ENCODE measurements at places on chromosomes 2 and 18. TPM values are rescaled to one million over a fixed set of nuclear protein-coding genes. Genes with fewer than 3 reads are reported as not detected.
A peak's percentile ranks its signal among the peaks of the same experiment; 100 is the strongest.

Gene TP53I3
- total RNA-seq = 8.7 TPM

Gene CCDC85A
- total RNA-seq = 5.8 TPM

Gene UGT1A4
- not detected for total RNA-seq

DNA sequence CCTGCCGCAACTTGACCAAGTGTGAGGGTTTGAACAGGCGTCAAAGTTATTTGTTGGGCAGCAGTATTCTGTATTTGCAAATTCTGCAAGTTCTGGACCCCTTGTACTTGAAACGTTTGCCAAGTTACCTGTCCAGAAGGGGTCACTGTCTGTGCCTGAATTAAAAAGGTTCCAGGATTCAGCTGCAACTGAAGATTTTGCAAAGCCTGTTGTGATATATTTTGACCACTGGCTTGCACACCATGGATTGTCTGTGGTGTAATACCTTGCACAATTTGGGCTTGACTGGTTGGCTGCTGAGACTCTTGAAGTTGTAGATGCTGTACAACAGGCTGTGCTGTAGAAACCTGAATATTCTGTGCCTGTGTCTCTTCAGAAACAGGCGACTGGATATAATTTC, 10.2 kb downstream of the SP3 start:
- no peak for DNase-seq

DNA sequence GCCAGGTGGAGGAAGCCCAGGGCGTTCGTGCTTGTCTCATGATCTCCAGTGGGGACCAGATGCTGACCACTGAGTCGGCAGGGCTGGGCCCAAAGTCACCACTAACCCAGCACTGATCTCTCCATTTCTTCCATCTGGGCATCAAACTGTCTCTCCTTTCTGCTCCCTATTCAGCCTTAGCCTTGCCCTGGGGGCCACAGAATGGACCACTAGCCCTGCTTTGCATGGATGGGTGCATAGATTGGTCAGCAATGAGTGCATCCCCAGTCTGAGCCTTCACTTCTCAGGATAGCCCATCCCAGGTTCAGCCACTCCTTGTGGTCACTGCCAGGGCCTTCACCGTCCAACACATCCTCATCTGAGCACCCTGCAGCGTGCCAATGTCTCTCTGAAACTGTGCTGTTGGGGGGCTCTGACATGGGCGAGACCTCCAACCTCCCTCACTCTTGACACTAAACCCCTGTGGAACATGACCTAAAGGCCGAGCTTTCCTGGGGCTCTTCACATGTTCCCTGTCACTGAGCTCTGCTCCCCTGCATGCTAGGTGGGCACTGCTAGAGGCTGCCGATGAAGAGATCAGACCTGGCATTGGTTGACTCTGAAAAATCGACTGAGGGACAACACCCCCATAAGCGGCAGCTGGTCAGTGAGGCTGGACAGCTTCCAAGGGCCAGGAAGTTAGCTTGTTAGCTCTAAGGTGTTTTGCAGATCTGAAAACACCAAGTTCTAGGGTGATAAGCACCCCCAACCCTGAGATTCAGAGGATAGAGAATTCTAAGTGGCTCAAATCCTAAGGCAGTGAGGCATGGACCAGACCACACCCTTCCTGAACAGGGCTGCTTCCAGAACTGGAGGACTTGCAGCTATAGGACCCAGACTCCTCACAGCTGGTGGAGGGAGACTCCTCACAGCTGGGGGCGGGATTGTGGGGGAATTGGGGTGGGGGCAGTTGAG, 61.7 kb downstream of the HS1BP3 start:
- no peak for DNase-seq

- no peak for DNase-seq
These were observed 199.4 kb downstream of the FSHR start for GRCh38 chr2:48954935-48955334.

- DNase-seq = peak; percentile 97
These were observed 1.6 kb upstream of the MYL12A start for GRCh38 chr18:3245853-3246634.

DNA sequence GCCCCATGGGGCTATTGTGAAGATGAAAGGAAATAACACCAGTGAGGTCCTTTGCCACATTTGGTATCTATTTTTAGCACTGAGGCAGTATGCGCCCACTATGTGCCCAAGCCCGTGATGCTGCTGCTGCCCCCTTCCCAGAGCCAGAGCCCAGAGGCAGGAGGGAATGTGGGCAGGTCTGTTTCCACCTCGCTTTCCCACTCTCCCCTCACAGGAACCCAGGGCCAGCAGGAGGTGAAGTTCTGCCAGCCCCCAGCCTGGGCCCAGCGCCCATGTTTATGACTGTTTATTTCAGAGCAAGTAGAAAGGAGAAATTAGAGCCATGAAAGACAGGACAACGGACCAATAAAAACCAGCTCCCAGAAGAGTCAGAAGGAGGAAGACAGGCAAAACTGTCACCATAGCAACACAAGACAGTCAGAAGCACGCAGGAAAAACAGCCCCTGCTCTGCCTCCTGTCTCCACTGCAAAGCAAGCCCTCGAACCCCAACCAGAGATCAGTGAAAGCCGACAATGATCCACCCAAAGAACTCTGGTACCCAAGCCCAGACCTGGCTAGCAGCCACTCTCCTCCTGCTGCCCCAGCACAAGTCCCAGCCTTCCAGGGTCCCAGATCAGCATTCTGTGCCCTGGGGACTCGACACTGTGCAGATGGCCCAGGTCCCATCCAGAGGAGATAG, 1.4 kb downstream of the CYRIA start:
- DNase-seq = peak; percentile 91

GRCh38 chr2:109129356-109129920, 433 bp downstream of the SH3RF3 start:
- DNase-seq = no peak

- no peak for DNase-seq
These were observed 62.6 kb upstream of the HS6ST1 start for GRCh38 chr2:128380961-128381938.

GRCh38 chr2:70626254-70626990, 72.8 kb upstream of the TGFA start:
- no peak for DNase-seq

GRCh38 chr2:159052157-159052601, 83.7 kb downstream of the TANC1 start:
- no peak for DNase-seq

GRCh38 chr2:9570182-9571060, 14.8 kb upstream of the ADAM17 start:
- DNase-seq = no peak

DNA sequence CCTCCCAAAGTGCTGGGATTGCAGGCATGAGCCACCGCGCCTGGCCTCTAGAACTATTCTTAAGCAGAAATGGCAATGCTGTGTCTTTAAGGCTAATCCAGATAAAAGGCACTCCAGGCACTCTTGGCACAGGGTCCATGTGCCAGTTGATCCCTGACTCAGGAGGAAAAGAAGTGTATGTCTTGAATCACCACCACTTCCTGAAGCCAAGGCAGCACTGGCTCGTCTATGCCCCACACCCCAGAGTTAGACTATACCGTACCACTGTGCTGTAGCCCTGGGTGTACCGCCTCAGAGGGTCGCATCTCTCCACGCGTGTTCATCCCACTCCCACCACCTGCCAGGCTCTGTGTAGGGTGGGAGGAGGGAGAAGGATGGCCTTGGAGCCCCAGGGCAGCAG, 9.0 kb downstream of the TNFRSF11A start:
- no peak for DNase-seq

DNA sequence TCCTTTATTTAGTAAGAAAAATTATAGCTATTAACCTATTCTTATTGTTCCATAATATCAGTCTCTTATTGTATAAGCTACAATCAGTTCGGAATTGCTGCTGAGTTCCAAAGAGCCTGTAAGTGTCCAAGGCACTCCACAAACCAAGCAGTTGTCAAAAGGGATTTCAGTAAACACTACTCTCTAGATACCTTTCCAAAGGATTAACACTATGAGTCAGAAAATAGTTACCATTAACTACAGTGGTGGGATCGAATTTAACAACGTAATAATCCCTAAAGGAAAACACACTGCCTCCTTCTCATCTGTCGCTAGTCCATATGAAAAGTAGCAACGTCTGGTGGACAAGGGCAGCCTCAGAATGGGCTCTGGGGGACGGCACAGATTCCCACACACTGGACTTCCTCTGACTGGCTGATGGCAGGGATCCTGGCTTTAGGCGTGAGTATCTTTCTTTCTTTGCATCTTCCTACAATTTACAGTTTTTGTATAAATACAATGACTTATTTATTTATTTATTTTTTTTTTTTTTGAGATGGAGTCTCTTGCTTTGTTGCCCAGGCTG, 8.8 kb downstream of the TGFBRAP1 start:
- no peak for DNase-seq

DNA sequence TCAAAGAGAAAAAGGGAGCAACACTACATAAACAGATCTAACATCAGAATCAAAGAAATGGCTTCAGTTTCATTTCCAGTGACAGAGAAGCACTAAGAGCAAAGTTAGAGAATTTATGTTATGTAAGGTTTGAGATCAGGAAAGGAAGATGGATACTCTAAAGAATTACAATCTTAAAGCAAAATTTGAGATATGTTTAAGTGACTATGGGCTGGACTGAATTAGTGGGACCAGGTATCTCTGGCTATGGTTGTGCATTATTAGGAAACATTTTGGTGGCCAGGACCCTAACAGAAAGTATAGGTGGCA, 208.2 kb downstream of the CCDC178 start:
- DNase-seq = no peak

DNA sequence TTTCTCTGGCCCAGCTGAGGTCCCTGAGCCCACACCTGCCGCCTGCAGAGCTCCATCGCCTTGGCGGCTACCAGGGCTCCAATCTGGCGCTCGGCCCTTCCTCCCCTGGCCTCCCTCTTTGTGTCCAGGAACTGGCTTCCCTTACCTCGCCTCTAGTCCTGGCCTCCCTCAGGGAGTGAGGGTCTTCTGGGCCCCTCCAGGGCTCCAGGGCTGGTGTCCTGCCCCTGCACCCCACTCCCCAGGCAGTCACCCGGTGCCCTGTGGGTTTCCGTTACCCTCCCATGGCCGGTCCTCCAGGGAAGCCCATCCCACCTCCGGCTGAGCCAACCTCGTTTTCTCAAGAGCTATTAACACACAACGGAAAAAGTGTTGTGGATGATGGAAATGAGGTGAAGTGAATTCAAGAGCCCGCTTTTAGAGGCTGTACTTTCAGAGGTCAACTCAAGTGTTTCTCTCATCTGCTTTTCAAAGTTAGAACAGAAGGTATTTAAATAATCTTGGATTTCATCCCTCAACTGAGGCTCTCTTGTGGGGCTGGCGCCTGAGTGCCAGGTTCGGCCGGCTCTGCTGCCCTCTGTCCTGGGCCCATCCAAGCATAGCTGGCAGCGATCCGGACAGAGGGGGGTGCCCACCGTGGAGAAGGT, 131.9 kb downstream of the ASB1 start:
- DNase-seq = no peak

GRCh38 chr2:83901317-83901716, 557.8 kb downstream of the SUCLG1 start:
- no peak for DNase-seq

GRCh38 chr2:74540291-74540690, 10.6 kb downstream of the HTRA2 start:
- DNase-seq = no peak

DNA sequence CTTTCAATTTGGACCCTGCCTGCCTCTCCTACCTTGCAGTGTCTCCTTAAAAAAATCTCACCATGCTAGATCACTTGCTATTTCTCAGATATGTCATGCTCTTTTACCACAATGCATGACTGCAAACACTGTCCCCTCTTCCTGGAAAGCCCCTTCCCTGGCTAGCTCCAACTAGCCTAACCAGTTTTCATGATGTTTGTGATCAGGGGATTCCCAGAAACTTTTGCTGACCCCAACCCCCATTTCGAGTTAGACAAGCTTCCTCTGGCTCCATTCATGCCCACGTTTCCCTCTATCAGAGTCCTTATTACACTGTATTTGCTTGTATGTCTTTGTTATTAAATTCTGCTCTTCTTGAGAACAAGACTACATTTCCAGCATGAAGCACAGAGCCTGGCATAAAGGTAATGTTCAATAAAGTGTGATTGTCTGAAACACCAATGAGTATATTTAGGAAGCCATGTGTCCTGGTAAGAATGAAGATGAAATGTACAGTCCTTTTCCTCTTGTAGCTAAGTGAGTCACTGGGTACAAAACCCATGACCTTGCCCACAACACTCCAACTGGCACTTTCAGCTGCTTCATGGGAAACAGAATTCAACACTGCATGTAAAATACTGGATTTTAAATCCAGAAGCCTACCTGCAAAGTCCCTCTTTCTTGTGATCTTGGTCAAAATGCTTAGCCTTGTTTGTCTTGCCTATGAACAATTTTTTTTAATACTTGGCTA, 62.0 kb upstream of the ATL2 start:
- DNase-seq = no peak

DNA sequence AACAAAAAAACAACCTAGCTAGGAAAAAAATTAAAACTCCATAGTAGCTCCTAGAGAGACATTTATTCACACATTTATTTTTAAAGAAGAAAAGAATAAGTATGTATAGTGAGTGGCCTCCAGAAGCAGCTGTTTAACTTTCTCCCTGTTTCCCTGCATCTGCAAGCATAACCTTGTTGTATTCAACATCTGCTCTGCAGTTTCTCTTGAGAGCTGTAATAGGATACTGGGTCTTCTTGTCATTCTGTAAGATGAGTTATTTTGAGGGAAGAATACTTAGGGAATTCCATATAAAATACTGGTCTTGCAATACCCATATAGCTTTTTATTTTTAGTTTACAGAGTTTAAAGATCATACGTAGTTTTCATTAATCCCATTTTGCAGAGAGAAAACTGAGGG, 246.6 kb downstream of the LRRTM1 start:
- no peak for DNase-seq

GRCh38 chr2:205323929-205324328, 358.4 kb upstream of the NRP2 start:
- DNase-seq = no peak

DNA sequence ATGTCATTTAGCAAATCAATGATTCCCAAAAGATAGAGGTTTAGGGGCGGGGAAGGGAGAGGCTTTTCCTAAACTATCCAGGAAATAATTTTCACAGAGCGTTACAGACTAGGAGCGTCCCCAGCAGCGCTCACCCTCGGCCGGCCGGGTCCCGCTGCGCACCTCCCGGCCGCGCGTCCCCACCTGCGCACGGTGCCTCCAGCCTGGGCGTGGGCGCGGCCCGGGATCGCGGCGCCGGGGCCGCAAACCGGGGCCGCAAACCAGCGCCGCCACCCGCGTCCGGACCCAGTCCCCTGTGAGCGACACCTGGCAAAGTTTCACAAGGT, 684 bp upstream of the ZCCHC2 start:
- DNase-seq = peak; percentile 91

DNA sequence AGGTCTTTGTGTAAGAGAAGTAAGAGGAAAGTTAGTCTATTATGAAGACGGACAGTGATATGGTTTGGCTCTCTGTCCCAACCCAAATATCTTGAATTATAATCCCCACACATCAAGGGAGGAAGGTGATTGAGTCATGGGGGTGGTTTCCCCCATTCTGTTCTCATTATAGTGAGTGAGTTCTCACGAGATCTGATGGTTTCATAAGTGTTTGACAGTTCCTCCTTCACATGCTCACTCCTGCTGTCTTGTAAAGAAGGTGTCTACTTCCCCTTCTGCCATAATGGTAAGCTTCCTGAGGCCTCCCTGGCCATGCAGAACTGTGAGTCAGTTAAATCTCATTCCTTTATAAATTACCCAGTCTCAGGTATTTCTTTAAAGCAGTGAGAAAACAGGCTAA, 67.6 kb downstream of the NEURL3 start:
- no peak for DNase-seq

Data from esophagus muscularis mucosa (tissue), 4 donors.